Spinal cord (tissue), 10 donors: ENCODE measurements at places on chromosomes 5 and 9. TPM values are rescaled to one million over a fixed set of nuclear protein-coding genes. Genes with fewer than 3 reads are reported as not detected.

- DNase-seq: no peak
Observed at GRCh38 chr5:10528056-10528816, 35.6 kb upstream of the ANKRD33B start.

DNA sequence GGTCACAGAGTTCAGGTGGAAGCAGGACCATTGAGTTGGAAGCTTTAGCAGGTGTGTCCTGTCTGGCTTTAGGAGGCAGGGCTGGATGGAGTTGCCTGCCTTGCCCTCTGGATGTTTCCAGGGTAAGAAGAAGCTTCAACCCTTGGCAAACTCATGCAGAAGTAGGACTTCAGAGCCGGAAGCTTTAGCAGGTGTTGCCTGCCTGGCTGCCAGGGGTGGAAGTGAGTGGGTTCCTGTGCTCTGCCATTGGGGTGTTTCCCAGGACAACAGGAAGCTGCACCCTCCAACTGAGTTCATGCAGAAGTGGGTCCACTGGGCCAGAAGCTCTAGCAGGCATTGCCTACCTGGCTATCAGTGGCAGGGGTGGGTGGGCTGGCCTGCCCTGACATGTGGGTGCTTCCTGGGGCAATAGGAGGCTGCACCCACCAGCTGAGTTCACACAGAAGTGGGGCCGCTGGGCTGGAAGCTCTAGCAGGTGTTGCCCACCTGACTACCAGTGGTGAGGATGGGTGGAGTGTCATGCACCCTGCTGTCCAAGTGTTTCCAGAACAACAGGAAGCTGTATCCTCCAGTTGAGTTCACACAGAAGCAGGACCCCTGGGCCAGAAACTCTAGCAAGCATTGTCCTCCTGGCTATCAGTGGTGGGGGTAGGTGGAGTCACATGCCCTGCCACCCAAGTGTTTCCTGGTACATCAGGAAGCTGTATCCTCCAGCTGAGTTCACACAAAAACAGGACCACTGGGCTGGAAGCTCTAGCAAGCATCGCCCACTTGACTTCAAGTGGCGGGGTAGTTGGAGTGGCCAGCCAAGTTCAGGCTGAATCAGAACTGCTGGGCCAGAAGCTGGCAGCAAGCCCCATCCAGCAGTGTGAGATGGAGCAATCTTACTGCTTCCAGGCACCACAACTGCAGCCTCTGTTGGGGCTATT is 24.6 kb downstream of the LOX start:
- no peak for DNase-seq

DNA sequence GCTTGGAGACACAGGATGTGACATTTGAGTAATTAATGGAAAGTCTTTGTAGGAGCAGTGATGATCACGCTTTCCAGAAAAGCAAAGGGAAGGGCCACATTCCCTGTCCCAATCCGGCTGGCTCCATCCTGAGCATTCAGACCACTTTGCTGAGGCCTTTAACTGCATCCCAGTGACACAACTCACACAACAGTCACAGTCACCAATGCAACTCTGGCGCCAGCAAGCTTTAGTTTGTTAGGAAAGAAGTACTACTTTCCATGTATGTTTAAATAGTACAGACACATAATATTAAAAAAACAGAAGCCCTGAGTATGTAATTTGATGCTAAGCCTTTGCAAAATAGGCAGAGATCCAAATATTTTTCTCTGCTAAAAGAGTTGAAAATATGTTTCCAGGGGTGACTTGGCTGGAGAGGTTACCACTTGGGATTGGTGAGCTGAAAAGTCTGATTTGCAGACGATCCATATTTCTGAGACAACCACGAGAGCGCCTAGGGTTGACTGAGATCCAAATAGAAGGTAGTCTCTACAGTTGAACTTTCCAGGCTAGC is 31.7 kb upstream of the GAS1 start:
- DNase-seq: no peak

- no peak for DNase-seq
Observed at GRCh38 chr5:107916731-107917725, 246.3 kb upstream of the EFNA5 start.

DNA sequence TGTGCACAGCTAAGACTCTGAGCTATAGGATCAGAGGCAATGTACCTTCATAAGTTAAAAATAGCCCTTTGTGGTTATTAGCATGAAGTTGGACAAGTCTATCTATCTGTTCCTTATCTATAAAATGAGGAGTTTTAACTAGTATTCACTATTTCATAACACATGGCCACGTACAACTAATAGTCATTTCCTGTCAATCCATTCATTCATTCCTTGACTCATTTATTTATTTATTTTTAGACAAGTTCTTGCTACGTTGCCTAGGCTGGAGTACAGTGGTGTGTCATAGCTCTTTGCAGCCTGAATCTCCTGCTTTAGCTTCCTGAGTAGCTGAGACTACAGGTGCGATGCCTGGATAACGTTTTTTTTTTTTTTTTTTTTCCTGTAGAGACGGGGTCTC is 92.1 kb downstream of the NR3C1 start:
- DNase-seq: no peak

DNA sequence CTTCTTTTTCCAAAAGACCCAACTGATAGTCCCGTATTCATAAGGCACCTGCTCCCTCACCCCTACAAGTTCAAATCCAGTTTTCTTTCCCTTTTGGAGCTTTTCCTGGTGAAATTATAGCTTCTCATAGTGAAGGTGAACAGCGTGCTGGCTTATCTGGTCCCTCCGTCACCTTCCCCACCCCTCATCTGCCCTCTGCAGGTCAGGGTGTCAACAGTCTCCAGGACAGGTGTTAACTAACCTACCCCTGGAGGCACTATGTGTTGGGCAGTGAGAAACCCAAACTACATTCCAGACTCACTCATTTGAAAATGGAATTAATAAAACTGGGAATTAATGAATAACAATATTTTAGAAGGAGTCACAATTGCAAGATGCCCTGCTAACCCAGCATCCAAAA is 109.0 kb upstream of the TAS2R1 start:
- DNase-seq: no peak

GRCh38 chr9:82565188-82565969 is 497.6 kb downstream of the RASEF start:
- no peak for DNase-seq

S1PR3 gene
- 33.2 TPM for polyA plus RNA-seq

IRX1 gene
- 33.5 TPM for polyA plus RNA-seq

GDA gene
- 2.3 TPM for polyA plus RNA-seq
